ENCODE measurements at places on chromosomes 13 and 19.
A peak's percentile ranks its signal among the peaks of the same experiment; 100 is the strongest.

- DNase-seq = no peak
Measured at GRCh38 chr13:51501592-51502152, 48.8 kb upstream of the INTS6 start.

DNA sequence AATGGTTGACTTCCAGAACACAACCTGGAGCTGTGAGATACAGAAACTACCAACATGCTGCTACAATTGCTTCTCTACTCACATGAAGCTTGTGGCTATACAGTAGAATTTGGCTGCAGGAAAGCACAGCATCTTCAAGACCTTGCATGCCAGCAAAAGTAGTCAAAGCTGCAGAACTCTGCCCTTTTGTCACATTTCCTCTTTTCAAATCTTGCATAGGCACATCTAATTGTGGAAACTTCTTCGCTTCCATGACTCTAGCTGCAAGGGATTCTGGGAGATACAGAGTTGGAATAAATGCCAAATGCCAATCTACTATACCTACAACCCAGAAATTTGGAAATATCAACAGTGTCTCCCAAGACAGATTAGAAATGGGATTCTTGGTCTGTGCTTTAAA, 462.2 kb downstream of the FOXO1 start:
- DNase-seq = no peak

DNA sequence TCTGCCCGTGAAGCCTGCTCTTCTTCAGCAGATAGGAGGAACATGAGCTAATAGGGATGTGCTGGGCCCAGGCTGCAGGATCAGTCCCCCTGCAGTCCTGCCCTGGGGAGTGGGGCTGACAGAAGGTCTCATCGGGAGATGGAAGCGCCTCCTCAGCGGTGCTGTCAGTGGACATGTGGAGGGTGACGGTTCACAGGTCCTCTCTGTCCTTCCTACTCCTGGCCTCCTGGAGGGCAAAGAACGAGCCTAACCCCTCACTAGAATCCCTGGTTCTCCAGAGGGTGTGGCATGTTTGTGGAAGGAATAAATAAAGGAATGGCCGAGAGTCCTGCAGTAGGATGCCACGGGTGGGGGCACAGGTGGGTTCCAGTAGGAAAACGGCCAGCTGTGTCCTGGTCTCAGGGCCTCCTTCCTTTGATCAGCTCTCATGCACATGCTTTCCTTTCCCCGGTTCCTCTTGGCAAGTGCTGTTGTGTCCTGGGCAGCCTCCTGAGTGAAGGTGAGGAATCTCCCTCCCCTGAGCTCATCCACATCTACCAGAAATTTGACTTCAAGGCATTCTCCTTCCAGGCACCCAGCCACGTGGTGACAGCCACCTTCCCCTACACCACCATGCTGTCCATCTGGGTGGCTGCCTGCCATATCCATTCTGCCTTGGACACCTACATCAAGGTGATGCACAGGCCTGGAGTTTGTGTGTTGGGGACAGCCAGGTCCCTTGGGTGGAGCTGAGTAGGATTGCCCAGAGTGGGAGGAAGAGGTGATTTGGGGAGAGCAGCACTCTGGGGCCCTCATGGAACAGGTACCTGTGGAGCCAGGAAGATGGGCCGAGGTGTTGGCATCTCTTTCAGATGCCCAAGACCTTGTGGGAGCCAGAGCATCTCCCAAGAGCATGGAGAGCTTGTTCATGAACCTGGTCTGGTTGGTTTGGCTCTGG, 28.6 kb upstream of the ZNF492 start:
- DNase-seq = no peak

GRCh38 chr13:49308097-49308875, 60.6 kb downstream of the CDADC1 start:
- no peak for DNase-seq

- no peak for DNase-seq
Measured at GRCh38 chr13:59016250-59016649, 1147.5 kb downstream of the DIAPH3 start.

DNA sequence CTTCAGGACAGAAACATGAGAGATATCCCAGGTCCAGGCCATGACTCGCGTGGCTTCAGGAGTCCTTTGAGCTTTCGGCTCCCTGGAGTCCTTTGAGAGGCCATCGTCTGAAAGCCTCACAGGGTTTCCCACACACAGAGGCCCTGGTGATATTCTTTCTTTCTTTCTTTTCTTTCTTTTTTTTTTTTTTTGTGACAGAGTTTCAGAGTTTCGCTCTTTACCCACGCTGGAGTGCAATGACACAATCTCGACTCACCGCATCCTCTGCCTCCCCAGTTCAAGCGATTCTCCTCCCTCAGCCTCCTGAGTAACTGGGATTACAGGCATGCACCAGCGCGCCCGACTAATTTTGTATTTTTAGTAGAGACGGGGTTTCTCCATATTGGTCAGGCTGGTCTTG, 5.5 kb downstream of the SIN3B start:
- DNase-seq = no peak

GRCh38 chr19:36987091-36987490, 71.0 kb downstream of the ZNF568 start:
- DNase-seq = no peak

- DNase-seq = peak; percentile 78
Measured at GRCh38 chr19:42132030-42132628, at the start of gene POU2F2. TSS of gene POU2F2 (minus strand) at chr19:42132446. CDS start at chr19:42132411, 35 bp downstream.

GRCh38 chr13:106814463-106814862, 246.5 kb upstream of the ARGLU1 start:
- no peak for DNase-seq

- DNase-seq = no peak
Measured at GRCh38 chr13:28620011-28620830, 38.7 kb upstream of the POMP start.

DNA sequence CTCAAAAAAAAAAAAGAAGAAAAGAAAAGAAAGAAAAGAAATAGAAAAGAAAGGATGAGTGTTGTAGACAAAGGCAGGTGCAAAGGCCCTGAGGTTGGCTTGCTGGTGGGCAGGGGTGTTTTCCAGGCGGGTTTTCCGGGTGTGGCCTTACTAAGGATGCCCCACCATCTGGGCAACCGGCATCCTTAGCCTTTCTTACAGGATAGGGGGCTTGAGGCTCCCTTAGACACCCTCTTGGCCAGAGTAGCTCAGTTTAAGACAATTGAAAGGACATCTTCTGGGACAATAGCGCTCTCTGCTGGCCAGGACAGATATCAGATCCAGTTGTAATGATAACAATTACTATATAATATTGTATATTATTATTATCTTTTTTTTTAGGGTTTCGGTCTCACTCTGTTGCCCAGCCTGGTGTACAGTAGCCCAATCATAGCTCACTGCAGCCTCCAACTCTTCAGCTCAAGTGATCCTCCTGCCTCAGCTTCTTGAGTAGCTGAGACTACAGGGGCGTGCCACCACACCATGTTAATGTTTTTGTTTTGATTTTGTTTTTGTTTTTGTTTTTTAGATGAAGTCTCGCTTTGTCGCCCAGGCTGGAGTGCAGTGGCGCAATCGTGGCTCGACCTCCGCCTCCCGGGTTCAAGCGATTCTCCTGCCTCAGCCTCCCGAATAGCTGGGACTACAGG, 1.4 kb upstream of the QTRT1 start:
- peak; percentile 71 for DNase-seq

DNA sequence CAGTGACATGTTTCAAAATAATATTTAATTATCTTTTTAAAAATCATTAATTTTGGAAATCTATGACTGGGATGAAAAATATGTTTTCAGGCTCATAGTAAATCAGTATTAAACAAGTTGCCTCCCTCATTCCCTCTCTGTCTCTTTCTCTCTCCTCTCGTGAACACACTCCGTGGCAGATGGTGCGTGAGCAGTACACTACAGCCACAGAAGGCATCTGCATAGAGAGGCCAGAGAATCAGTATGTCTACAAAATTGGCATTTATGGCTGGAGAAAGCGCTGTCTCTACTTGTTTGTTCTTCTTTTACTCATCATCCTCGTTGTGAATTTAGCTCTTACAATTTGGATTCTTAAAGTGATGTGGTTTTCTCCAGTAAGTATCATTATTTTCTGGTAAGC, 22.7 kb downstream of the SGCG start:
- DNase-seq = no peak

DNA sequence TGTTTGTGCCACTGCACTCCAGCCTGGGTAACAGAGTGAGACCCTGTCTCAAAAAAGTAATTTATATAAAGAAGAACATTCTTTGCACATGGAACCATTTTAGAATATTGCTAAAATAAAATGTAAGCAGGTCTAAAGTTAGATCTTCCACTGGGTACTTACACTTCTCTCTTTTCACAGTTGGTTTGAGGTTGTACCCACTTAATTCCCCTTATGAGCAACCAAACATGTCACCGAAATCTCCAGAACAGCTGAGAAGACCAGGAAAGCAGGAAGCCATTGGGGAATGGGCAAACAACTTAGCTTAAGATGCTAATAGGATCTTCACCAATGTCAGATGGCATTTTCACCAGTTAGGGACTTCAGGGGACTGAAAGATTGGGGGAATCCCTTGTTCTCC, 18.8 kb downstream of the NLRP4 start:
- DNase-seq = no peak

- DNase-seq = no peak
Measured at GRCh38 chr19:47331931-47332547, at the start of gene C5AR2. TSS of gene C5AR2 (plus strand) at chr19:47332175. CDS start at chr19:47340800, 8,625 bp downstream.

- peak; percentile 77 for DNase-seq
Measured at GRCh38 chr19:40420766-40421765, 4.7 kb downstream of the SERTAD1 start.

DNA sequence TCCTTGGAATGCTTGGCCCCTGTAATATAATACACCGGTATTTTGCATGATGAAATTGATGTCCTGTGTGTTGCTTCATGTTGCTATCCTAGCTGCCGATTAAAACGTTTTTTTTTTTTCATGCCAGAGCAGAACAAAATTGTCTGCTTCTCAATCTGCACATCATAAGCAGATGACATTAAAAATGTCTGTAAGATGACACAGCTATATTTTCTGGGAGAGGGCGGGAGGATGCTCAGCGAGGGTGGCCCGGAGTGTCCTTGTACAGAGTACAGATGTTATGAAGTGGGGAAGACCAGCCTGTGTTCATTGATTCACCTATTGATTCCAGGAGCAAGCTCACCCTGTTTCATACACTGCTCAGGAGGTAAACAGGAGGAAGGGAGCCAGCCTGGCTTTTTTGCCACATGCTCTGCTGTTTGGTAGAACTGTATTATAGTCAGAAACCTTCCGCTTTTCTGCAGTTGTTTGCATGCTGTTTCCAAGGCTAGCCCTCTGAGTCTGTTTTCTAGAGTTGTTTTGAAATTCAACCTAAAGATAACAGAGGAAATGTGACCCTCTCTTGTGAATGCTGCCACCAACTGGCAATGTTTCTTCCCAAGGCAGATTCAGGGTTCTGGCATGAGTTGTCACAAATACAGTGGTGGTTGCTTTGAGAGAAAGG, 4.7 kb upstream of the IRS2 start:
- peak; percentile 29 for DNase-seq

GRCh38 chr13:100815476-100816046, 141.0 kb upstream of the TMTC4 start:
- no peak for DNase-seq

DNA sequence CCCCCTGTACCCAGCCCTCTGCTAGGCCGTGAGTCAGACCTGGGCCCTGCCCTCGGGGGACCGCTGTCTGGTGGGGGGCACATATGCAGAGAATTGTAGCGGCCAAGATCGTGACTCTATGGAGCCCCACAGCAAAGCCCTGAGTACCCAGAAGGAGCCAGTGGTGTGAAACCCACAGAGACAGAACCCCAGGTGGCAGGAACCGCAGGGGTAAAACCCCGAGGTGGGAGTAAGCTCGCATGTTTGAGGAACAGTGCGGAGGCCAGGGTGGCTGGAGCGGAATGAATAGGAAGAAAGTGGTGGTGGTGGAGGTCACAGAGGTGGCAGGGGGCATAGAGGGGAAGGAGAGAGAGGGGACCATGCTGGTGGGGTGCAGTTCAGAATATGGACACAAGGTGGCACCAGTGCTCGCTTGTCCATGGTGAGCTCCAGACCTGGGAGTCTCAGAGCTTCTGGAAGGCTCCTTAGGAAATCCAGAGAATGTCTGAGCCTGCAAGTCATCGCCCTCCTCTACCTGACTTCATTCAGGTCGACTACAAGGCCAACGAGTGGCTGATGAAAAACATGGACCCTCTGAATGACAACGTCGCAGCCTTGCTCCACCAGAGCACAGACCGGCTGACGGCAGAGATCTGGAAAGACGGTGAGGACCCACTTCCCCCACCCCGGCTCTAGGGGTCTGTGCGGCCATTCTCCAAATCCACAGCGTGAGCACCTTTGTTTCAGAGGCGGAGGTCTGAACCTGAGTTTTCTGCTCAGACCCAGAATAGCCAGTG, 48.9 kb downstream of the MYH14 start:
- peak; percentile 30 for DNase-seq

Measured in activated CD4-positive, alpha-beta T cell treated with anti-CD3 and anti-CD28 coated beads, Interleukin-2, Interleukin-4, amounts not matched to agents 100 ng/mL and 50 ng/mL, durations not matched to agents 16 hours and 8 hours (primary cell).